ENCODE measurements at places on chromosomes 12 and 14.
A peak's percentile ranks its signal among the peaks of the same experiment; 100 is the strongest.

DNA sequence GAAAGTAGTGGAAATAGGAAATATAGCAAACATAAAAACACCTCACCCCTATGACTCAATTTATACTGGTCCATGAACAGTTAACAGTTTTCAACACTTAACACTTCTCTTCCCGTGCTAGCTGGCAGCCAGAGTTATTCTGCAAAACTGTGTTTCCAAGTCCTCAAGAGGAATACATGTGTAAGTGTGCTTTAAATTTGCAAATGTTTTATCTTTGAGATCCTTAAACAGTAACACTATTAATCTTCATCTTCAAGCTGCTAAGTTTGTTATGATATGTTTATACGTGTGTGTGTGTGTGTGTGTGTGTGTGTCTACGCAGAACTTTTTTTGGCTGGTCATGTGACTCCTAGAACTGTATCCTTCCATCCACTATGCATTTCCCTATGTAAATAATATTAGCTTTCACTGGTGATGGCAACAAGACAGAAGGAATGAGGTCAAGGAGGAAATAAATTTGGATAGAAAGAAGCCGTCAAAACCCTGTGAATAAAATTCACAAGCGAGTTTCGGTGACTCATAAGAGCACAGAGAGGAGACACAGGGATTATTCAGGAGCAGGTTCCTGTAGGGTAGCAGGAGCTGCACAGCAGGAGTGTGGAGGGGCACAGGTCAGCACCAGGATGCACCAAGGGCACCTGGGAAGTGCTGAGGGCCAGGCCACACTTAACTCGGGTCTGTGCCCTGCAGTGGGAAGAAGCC lies 105.9 kb upstream of the ETV6 start:
- no peak for DNase-seq

- no peak for DNase-seq
Observed at GRCh38 chr12:69719336-69720316, 19.0 kb upstream of the RAB3IP start.

GRCh38 chr12:49800421-49801140 lies 27.6 kb downstream of the NCKAP5L start:
- no peak for DNase-seq

DNA sequence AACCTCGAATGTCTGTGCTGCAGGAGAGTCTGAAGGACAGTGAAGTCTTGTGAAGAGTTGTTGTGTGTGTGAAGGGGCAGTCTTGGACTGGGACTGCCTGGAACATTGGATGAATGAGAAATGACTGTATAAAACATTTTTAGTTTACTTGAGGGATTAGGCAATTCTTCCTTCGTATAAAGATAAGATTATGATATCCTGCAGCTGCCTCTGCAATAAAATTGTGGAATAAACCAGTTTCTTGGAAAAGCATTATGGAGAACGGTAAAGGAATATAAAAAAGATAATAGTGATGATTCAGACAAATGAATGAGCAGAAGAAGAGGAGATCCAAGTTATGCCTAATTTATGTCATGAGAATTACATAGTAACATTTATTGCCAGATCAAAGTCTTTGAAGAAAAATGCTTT lies 30.9 kb upstream of the LUM start:
- DNase-seq: no peak

DNA sequence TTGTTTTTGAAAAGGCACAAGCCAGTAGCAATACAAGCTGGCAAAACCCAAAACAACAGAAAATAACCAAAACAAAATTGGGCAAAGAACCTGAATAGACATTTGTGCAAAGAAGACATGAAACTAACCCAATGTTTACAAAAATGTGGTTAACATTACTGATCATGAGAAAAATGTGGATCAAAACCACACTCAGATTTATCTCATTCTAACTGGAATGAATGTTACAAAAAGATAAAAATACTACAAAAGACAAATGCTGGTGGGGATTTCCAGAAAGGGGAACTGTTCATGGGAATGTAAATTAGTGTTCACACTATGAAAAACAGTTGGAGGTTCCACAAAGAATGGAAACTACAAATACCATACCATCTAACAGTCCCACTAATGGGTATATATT lies 26.6 kb downstream of the ASCL4 start:
- no peak for DNase-seq

- DNase-seq: no peak
Observed at GRCh38 chr12:96094201-96094600, 58.8 kb upstream of the LTA4H start.

DNA sequence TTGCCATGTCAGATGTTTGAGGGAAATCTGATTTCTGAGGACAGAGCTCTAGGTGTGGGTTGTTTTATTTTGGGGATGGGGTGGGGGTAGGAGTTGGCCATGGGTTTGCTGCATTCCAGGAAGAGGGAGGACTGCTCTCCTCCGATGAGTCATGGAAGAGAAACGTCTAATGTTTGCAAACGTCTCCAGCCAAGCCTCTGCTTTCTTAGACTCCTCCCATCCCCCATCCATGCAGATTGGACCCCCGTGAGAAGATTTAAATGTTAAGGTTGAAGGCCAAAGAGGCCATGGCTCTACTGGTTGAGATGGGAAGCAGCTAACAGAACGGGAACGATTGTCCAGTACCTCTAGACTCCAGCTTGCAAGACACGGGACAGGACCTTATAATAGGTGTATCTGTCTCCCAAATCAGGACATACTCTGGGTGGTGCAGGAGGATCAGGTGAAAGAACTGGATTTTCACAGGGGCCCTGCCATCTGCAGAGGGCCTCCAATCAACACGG lies 11.4 kb upstream of the ATP2A2 start:
- DNase-seq: no peak

DNA sequence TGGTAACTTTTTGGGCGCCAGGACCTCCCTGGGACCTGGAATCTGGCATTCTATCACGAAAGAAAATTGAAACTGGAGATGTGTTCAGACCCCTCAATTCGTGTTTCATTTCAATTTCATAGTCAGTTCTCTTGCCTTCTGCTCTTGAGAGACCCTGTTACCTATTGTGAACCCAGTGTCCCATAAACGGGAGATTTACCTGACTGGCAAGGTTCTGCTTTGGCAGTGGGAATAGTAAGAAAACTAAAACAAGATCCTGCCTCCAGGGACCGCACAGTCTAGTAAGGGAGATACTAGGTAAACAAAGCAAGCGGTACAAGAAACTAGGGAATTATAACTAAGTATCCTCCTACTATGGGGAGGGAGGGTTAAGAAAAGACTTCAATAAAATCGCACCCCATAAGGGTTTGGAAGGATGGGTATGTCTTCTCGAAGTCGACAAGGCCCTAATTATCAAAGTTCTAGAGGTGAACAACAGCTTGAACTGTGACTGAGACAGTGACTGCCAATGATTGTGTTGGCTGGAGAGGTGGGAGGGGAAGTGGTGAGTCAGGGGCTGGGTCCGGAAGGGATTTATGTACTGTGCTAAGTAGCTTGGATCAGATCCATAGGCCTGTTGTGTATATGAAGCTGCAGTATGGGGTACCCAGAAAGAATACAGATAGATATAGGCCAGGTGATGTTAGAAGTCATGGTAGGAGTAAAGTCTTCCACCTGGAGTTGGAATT lies 754 bp downstream of the ACSS3 start:
- no peak for DNase-seq

DNA sequence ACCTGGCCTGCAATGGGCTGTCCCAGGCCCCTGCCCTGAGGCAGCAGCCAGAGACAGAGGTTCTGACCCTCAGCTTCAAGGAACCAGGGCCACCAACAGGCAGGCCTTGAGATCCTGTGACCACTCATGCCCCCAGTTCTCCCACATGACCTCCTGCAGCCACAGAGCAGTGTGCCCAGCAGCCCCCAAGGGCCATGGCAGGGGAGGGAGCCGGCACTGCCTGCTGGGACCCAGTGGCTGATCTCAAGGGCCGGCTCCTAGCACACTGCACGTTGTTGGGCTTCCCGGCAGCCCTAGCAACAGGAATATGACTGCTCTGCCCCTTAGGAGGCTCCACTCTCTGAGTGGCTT lies 14.8 kb downstream of the DEGS2 start:
- DNase-seq: no peak

- DNase-seq: no peak
Observed at GRCh38 chr12:3998968-3999792, 126.0 kb upstream of the PARP11 start.

- no peak for DNase-seq
Observed at GRCh38 chr12:46825591-46826414, at the start of gene SLC38A4. Gene SLC38A4 (minus strand): TSS chr12:46825997. CDS start chr12:46793071, 32,926 bp downstream.

GRCh38 chr14:68015356-68016254 lies 196.0 kb downstream of the RAD51B start:
- no peak for DNase-seq

GRCh38 chr14:42141328-42141727 lies 534.7 kb downstream of the LRFN5 start:
- DNase-seq: no peak

DNA sequence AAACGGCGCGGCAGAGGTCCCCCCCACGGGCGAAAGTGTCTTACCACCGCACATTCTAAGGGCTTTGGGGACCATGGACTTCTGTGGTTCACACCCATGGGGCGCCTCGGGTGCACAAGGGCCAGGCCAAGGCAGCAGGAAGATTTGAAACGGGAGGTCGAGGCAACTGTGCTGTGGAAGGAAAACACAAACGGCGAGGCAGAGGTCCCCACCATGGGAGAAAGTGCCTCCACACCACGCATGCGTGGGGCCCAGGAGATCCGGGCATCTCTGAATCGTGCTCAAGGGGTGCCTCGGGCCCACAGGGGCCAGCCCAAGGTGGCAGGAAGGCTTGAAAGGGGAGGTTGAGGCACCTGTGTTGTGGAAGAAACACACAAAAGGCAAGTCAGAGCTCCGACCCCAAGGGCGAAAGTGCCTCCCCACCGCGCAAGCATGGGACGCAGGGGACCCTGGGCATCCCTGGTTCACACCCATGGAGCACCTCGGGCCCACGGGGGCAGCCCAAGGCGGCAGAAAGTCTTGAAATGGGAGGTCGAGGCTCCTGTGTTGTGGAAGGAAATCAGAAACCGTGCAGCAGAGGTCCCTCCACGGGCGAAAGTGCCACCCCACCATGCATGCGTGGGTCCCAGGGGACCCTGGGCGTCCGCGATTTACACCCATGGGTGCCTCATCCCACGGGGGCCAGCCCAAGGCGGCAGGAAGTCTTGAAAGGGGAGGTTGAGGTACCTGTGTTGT lies 371.0 kb downstream of the ALG10 start:
- no peak for DNase-seq

DNA sequence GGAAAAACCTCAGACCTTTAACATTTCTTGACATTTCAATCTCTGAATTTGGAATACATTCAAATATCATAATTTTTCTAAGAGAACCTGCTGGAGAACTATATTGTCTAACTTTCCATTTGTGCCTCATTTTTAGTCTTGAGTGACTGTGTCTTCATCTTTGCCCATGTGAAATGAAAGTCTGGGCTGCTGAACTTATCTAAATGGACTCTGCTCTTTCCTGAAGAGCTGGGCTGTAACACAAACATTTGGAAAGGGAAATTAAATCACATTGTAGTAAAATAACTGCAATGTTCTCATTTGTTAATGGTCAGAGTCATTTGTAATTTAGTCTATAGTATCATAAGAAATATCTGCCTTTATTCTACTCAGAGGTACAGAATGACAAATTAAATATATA lies 373.1 kb downstream of the LRIG3 start:
- no peak for DNase-seq

- peak; percentile 60 for DNase-seq
Observed at GRCh38 chr14:76977793-76978720, 50.5 kb downstream of the IRF2BPL start.

GRCh38 chr14:65937079-65937959 lies 524.8 kb downstream of the FUT8 start:
- no peak for DNase-seq

DNA sequence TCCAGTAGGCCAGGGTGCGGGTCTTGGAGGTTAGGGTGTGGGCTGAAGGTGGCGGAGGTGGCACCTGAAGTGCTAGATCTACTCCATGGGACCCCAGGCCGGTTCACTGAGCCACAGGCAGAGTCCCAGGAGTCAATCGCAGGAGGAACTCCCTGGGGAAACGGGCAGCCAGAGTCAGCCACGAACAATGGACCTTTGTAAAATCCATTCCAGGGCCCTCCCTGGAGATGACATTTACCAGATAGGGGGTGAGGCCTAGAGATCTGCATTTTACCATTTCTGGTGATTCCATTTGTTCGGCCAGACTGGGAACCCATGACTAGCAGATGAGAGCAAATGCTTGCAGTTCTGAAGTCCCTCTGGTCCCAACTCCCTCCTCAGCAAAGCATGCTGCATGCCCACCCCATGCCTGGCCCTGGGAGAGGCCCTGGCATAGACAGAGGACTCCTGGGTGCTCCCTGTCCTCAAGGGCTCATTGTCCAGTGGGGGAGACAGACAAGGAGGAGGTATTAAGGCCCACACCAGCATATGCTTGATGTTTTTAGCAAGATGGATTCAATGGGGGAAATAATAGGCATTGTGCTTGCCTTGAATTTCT lies 115.5 kb downstream of the EML1 start:
- DNase-seq: no peak

DNA sequence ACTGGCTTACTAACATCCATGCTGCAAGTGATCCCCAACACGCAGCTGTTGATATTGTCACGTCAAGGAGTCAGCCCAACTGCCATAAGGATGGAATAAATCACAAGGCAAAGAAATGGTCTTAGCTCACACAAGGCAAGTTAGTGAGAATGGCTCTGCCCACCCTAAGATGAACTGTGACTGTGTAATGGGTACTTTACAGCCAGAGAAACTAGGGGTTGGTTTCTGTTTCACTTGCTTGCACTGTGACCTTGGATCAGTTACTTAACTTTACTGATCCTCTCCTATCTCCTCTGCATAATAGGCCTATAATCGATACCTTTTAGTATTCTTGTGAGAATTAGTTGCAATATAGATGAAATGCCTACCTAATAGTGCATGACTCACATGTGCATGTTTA lies 52.2 kb upstream of the ANO2 start:
- DNase-seq: no peak

- DNase-seq: no peak
Observed at GRCh38 chr12:64522807-64523206, 70.9 kb downstream of the TBK1 start.

DNA sequence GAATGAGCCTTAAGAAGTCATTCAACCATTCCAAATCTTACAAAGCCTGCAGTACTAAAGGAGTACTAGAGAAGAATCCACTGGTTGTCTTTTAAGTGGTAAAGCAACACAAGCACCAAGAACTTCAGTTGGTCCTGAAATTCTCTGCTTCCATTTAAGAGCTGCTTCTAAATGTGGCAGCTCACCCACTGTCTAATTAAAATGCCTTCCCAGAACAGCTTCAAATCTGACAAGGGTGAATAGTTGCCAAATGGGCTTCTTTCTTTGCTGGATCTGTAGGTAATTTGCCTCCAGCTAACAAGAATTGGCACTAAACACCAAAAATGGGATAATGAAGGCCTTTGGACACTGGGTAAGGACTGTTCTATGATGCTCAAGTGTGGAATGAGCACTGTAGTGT lies 72.2 kb upstream of the NAP1L1 start:
- DNase-seq: no peak

DNA sequence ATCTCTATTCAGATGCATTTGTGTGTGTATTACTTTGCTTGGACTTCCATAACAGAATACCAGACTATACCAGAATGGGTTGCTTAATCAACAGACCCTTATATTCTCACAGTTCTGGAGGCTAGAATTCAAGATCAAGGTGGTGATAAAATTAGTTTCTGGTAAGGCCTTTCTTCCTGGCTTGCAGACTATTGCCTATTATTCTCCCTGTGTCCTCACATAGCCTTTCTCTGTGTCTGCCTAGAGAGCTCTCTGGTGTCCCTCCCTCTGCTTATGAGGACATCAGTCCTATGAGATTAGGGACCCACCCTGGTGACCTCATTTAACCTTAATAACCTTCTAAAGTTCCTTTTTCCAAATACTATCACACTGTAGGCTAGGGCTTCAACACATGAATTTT lies 106.0 kb downstream of the FAR2 start:
- DNase-seq: no peak

All from stimulated activated CD8-positive, alpha-beta memory T cell treated with anti-CD3 and anti-CD28 coated beads, Interleukin-7, amount 100 ng/mL, for 1 hour (primary cell).